ENCODE measurements at places on chromosomes 4 and X.

DNA sequence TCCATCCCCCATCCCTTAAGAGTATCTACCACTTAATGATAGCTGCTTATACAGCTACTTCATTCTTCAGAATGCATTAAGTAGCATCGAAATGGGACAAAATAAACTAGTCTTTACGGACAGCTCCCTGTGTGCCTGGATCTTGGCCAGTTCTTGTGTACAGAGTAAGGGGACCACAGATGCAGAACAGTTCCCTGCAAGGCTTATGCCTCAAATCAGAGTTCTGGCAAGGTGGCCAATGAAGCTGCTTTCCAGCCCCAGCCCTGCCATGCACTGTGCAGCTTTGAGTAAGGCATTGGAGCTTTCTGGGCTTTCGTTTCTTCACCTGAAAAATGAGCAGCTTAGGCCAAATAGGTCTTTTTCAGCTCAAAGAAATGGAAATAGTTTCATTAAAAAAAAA is 14.2 kb downstream of the CLNK start:
- no peak for DNase-seq

GRCh38 chrX:27675493-27675892 is 85.3 kb downstream of the DCAF8L2 start:
- no peak for DNase-seq

DNA sequence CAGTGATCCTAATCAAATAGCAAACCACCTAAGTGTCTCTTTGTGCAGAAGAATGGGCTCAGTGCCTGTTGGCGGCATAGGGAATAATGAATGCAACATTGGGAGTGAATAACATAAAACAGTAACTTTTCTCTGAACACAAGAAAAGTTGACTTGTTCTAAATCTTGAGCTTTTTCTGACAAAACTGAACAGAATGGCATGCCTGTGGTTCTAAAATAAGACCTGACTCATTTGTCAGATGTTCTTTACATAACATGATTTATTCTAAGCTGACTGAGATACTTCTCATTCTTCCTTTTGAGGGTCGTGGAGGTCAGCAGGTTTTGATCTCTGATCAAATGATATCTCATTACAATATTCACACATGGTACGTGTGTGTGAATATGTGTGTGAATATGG is 165.4 kb upstream of the WDR1 start:
- DNase-seq, result no peak

GRCh38 chrX:129877401-129877800 is 28.6 kb upstream of the UTP14A start:
- no peak for DNase-seq

- DNase-seq, result no peak
These were observed 57.4 kb downstream of the CC2D2A start for GRCh38 chr4:15526924-15527592.
